ENCODE measurements at places on chromosomes 16 and 17.

DNA sequence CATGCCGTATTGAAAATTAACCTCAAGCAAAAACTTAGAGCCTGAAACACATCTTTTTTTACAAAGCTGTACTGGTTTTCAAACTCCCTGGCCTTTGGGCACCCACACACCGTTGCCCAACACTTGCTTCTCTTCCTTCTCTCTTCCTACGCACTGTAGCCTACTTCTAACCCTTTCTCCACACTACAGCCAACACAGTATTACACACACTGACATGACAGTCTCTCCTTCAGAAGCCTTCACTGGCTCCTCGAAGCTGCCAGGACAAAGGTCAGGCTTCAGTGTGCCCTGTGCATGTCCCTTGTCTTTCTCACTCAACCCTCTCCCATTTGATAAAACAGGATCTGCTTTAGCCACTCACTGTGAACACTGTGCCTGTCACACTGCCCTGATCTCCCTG is 8.0 kb downstream of the FANCA start:
- DNase-seq, result no peak

DNA sequence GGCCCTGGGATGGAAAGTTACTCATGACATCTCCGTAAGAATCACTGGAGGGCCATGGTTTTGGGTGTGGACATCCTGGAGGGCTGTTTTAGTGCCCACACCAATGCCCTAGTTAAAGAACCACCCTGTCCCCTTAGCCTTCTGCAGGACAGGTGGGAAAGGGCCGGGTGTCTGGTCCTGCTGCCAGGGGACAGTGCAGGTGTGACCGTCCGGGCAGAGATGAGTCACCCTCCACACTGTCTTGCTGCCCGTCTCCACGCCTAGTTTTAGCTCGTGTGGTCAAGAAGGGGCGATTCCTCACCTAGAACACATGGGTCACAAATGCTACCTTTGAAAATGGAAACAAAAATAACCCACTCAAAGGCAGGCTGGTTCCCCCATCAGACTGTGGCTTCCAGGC is 17.0 kb downstream of the CEP295NL start:
- DNase-seq, result no peak

- no peak for DNase-seq
Observed at GRCh38 chr16:14015033-14015432, 56.1 kb upstream of the MRTFB start.

- no peak for DNase-seq
Observed at GRCh38 chr17:58377661-58378060, 25.7 kb upstream of the SUPT4H1 start.

DNA sequence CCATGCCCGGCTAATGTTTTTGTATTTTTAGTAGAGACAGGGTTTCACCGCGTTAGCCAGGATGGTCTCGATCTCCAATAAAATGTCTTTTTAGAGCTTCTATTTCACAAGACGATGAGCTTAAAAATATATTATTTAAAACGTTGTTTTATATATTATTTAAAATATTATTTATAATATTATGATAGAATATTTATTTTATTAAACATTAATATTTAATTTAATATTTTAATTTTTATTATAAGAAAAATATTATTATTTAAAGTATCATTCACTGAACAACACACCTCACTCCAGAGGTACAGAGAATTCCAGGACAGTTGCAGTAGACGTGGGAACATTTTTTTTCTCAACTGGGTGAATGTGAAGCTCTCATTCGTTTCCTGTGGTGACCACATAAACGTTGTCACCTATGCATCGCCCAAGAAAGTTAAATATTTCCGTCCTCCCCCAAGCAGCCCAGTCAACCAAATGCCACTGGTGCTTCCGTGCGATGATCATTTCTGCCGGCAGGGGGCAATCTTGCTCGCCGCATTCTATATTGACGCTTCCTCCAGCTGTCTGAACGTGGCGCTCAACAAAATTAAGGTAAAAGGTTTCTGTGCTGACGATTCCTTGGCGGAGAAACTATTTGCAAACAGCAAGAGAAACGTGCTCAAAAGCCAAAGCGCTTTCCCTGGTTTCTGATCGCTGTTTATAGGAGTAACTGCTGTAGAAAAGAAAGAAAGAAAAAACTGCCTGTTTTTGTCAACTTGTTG is 41.7 kb upstream of the PRSS54 start:
- DNase-seq, result peak; percentile 76
